Cerebellar nuclear complex (tissue), 1 donor: ENCODE measurements at places on chromosomes 12 and 14.

DNA sequence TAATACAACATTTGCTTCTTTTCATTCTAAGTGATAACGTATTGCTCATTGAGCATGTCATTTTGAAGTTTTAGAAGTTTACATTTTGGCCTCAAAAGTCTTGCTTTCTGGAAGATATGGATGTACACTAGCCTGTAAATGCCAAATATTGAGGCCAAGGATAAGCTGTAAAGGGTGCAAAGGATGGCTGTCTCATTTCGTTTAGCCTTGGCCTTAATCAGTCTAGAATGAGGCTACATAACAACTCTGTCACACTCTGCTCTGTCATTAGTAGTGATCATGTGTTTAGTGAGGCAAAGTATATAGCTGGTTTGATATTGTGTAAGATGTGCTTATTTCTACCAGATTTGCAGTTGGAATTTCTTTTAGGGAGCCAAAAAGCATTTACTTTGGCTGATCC, 344.5 kb downstream of the TMTC2 start:
- DNase-seq: no peak

GRCh38 chr14:93993382-93993781, 3.7 kb upstream of the CCDC197 start:
- DNase-seq: no peak

- no peak for DNase-seq
Measured at GRCh38 chr12:79397609-79398008, 293.2 kb downstream of the PAWR start.

DNA sequence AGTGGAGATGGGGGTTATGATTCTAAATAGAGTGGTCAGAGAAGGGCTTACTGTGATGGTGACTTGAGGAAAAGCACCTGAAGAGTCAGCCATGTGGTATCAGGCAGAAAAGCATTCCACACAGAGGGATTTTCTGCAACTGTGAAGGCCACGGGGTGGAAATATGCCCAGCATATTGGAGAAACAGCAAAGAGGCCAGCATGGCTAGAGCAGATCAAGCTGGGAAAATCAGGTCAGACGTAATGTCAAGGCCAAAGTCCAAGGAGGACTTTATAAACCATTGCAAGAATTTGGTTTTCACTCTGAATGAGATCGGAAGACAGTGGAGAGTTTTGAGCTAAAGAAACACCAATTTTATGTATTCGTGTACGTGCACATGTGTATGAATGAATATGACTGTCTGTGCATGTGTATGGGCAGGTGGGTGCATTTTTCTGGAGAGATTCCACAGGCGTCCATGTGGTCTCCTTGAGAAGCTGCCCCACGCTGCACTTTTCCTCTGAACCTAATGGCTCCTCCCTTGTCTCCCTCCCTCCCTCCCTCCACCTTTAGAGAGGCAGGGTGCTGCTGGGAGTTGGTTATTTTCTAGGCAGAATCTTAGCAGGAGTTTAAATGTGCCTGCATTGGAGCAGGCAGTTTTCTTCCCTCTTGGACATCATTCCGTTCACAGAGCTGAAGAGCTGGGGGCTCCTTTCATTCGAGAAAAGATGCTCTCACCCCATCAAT, 97.4 kb upstream of the PPP4R3A start:
- no peak for DNase-seq

DNA sequence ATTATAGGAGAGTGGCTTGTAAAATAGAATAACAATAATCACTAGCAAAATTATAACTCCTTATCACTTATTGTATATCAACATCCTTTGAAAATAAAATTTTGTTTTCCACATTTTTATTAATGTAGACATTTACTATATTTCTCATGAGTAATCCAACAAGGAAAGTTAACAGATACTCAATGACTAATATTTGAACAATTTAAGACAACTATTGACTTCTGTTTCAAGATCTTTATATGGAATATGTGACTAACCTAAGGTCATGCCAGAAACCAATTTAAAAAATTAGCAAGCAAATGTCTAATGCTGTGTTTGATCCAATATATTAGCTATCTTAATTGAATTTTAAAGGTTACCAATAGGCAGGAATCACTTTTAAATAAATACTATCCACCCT, 638.5 kb upstream of the FLRT2 start:
- DNase-seq: no peak

- no peak for DNase-seq
Measured at GRCh38 chr14:96658611-96659010, 138.6 kb upstream of the VRK1 start.

DNA sequence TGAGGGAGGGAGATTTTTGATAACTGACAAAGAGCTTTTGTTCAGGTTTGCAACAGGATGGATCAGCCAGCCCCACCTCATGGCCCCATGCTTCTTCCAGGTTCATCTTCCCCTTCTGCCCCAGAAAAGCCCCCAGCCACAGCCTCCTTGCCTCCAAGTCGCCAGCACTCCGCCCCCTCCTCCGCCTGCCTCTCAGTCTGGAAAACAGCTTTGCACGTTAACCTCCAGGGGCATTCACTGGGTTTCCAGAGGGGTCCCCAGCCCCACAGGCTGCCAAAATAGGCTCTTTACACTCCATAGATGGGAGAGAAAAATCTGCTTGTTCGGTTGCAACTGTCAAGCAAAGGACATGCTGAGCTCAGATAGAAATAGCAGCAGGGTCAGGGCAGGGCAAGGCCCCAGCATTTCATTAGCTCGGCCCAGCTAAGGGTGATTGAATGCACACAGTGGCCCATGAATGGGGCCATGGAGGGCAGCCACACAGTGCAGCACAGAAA, 253.6 kb downstream of the ZFP36L1 start:
- no peak for DNase-seq

- DNase-seq: no peak
Measured at GRCh38 chr12:89210277-89210676, 142.0 kb downstream of the DUSP6 start.

GRCh38 chr14:55891692-55892091, 226.5 kb upstream of the PELI2 start:
- DNase-seq: no peak

GRCh38 chr14:68687746-68688145, 105.1 kb downstream of the ZFP36L1 start:
- no peak for DNase-seq

DNA sequence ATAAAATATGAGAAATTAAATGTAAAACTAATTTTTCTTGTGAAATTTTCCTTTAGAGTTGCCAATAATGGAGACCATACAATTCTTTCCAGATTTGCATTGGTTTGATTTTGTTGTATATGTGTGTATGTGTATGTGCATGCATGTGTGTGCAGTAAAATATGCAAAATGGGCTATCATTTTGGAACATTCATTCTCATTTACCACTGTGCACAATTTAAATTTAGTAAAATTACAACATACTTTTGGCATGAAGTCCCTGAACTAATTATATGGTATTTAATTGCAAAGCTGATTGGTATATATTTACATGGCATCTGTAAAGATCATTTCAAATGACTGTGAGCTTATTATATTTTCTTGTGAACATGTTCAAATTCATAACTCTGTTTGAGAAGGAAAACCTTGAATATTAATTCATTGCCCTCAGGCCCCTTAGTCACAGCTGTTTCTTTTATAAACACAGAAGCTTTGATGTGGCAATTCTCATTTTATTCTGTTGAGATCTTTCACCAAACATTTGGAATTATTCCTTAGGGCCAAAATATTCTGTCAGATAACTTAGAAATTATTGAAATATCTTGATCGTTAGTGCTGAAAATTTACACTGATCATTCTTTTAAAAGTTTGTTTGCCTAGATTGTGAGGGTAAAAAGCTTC, 17.6 kb downstream of the KERA start:
- DNase-seq: no peak

- DNase-seq: no peak
Measured at GRCh38 chr14:65881642-65882041, 469.1 kb downstream of the FUT8 start.

GRCh38 chr12:122080149-122081082, 1.9 kb downstream of the MLXIP start:
- DNase-seq: peak; percentile 54

GRCh38 chr12:26416550-26416949, 221.2 kb downstream of the SSPN start:
- DNase-seq: no peak

- DNase-seq: no peak
Measured at GRCh38 chr14:85454226-85454813, 75.6 kb upstream of the FLRT2 start.
